ENCODE measurements at places on chromosomes 1 and 21.

DNA sequence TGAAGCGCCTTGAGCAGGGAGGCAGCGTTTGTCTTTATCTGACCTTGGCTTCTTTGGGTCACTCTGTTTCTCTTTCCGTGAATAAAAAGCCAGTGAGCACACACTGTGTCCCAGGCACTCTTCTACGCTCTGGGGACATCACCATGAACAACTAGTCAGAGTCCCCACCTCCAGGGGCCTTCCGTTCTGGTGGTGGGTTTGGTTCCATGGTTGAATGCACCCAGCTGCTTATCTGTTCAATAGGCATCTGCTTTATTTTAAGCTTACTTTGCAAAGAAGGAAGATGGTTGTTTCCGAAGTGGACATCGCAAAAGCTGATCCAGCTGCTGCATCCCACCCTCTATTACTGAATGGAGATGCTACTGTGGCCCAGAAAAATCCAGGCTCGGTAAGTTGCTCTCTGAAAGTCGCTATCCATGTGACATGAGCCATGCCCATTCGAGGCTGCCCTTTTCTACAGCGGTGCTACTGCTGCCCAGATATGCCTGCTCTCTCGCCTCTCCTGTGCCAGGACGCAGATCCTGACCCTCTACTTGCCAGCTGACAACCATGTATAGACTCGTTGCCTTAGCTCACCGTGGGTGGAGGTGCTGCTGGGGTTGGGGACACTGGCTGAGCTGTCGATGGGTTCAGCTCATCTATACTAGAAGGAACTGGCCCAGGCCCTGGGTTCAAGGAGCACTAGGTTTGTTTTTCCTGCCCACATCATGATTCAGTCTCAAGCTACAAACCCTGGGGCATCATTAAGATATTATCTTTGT lies 5.9 kb downstream of the MX1 start:
- DNase-seq = no peak

DNA sequence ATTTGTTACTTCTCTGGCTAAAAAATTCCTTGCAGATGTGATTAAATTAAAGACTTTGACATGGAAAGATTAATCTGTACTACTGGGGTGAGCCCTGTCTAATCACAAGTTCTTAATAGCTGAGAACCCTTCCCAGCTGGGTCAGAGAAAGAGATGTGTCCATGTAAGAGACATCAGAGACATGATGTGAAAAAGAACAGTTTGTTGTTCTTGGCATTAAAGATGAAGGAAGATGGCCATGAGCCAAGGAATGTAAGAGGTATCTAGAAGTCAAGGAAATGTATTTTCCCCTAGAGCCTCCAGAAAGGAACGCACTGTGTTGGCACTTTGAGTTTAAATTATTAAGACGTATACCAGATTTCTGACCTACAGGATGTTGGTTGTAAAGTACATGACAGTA lies 1271.5 kb upstream of the PRMT6 start:
- DNase-seq = no peak

GRCh38 chr21:14453339-14454015 lies 70.5 kb upstream of the HSPA13 start:
- DNase-seq = no peak

DNA sequence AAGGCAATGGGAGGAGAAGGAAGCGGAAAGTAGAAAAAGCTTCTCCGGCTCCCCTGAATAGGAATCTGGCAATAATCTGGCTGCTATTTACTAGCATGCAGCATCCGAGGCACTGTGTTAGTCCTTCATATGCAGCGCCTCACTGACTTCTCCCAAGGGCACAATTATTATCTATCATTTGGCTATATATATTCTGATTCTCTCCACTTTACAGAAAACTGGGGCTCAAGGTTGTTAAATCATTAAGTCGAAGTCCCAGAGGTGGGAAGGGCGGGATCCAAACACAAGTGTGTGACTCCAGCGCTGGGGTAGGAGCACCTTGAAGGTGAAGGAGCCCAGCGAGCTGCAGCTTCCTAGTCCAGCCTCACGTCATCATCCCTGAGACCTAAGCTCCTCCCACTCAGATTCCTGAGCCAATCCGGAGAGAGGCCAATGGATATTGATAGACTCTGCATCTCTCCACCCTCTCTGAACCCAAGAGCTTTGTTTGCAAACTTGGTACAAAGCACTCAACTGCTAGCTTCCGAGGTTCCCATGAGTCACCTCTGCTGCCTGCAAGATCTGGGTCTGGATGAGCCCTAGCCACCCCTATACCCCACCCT lies 16.6 kb upstream of the EYA3 start:
- no peak for DNase-seq

DNA sequence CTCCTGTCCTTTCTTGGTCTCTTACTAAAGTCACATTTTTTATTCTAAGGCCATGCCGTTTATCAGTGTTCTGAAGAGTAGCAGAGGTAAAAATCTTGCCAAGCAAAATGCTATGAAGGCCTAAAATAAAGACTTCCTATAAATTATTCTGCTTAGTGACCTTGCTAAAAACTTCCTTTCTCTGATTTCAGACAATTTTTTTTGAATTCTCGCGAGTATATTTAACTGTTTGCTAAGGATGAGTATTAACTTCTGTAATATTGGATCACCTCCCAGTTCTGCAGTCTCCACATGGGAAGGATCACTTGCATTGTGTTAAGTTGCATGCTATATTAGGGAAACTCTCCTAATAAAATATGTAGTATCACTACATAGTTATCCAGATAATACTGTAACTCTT lies 123.4 kb upstream of the SNX7 start:
- no peak for DNase-seq

DNA sequence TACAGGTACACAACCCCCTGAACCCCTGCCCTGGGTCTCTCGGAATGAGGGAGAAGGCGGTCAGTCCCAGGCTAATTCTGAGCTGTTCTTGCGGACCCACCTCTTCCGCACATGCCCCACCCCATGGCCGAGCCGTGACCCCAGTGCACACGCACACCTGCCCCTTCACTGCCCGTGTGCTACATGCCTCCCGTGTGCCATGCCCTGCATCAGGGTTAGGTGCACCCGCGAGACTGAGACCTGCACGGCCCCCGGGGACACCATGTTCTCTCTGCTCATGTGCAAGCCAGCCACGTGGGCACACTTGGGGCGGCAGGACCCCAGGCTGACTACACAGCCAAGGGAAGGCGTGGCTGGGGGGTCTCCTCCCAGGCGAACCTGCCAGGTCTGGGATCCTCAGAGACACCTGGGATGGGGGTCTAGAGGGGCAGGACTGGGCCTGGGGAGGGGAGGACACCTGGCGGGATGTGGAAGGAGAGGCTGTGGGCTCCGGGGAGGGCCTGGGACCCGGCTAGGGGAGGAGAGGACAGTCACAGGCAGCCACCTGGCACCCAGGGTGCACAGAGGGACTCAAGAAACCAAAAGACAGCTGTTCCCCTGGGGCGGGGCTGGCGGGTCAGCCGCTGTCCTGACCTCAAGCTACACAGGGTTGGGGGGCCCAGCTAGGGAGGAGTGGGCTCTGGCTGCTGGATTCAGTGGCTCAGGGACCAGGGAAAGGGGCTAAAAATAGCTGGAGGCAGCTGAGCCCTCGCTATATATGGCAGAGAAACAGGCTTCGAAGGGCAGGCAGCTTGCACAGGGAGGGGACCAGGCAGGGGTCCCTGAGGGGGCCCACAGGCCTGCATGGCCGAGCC lies 133.4 kb downstream of the CASZ1 start:
- no peak for DNase-seq

GRCh38 chr21:45506241-45506817 lies 35.9 kb downstream of the SLC19A1 start:
- no peak for DNase-seq

GRCh38 chr1:171226747-171227370 lies 21.4 kb upstream of the FMO1 start:
- DNase-seq = no peak

DNA sequence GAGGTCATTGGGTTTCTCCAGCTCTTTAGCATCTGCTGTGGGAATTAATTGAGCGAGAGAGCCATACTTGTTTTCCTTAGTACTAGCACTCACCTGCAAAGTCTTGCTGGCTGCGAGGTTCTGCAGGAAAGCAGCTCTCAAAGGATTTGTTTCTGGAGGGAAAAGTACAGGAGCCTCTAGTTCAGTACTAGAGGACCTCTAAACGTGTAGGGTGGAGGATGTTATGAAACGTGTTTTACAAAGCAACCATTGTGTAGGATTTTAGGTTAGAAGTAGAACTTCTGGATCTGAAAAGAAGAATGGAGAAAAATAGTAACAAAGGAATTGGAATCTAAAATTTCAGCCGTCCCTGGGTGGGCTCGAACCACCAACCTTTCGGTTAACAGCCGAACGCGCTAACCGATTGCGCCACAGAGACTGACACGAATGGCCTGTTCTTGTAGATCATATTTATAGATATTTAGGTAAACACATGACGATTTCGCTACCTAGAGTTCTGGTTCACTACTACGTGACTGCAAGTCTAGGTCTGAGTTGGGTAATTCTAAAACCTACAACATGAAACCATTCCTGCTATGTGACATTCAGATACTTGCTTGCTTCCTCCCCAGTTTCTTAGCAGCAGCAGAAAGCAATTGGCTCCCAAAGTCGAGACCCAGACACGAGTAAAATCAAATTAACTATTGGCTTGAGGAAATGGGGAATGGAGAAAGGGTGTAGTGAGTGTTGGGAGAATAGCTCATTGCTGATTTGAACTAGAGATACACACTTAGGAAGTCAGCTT lies 60.2 kb upstream of the CFAP126 start:
- DNase-seq = peak; percentile 38

DNA sequence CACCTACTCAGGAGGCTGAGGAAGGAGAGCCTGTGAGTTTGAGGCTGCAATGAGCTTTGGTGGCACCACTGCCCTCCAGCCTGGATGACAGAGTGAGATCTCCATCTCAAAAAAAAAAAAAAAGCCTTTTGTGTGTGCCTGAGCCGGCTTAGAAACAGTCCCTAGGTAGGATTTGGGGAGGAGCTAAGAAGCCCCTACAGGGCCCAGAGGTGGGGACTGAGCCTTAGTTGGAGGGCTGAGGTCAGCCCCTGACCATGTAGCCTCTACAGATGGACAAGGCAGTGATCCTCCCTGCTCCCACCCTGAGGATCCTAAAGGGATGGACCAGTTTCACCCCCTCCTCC lies 2.5 kb downstream of the ADAMTSL4 start:
- DNase-seq = no peak
